ENCODE measurements at places on chromosomes 7 and 10.

DNA sequence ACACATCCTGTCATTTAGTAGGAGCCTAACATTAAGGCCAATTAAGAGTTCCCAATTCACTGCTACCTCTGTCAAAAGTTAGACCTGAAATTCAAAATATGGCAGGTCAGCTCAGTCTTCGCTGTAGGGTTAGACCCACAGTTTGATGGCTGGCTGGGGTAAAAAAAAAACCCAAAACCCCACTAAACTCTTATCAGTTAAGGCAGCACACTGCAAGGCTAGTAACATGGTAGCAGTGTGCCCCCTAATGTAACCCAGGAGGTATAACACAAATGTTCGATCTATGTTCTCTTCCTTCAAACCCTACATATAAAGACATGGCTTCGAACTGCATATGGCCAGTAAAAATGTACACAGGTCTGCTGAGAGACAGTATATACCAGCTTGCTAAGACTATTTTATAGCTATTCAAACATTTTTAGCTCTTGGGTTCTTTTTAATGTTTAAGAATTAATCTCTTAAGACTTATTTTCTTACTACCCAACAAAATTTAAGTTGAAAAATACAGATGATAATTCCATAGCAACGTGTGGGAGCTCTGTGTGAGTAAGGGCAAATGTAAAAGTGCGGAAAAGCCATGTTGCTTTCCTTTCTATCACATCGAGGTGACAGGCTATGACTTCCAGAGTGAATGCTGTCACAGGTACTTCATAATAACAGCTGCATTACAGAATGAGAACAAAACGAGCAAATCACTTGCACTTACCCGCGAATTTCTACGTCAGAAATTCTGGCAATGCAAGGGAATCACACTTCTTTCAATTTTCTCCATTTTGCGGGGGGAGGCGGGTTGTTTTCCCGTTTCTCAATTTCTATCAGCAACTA is 168.4 kb upstream of the IMMP2L start:
- DNase-seq, result peak; percentile 47

DNA sequence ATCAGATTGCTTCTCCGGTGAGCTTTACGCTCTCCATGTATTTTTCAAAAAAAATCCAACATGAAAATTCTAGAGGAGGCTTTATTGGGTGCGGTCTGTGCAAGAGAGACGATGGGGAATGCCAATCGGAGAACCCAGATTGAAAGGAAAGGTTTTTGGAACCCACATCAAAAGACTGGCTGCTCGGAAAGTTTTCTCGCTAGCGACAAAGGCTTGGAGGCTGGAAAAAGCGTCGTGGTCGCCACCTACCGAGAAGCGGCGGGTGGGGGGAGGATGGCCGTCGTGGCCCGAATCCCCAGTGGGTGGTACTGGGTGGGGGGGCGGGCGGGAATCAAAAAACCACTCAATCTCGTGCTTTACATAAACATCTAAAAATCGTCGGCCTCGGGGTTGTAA is 1.1 kb upstream of the GTF2I start:
- no peak for DNase-seq

- peak; percentile 73 for DNase-seq
Measured at GRCh38 chr10:4810092-4810491, 15.9 kb upstream of the AKR1E2 start.

GRCh38 chr7:18532813-18533212 is 37.3 kb downstream of the HDAC9 start:
- no peak for DNase-seq

- peak; percentile 59 for DNase-seq
Measured at GRCh38 chr10:68560186-68560942, at the start of gene TET1. TSS of gene TET1 (plus strand) at chr10:68560337. CDS start at chr10:68572339, 12,002 bp downstream.

DNA sequence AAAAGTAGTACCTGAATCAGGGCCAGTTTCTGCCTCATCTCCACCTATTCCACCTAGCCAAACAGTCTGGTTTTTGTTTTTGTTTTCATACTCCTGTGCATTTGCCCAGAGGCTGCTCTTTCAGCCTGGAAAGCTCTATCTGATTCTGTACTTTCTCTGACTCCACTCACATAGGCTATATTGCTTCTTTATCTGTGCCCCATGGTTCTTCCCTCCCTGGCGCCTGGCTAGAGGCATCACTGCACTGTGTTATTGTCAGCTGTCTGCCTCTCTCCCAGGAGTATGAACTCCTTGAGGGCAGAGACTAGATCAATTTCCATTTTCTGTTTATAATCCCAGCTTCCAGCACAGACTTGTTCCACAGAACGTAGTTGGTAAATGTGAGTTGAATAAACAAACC is 5.1 kb upstream of the LMOD2 start:
- DNase-seq, result no peak

GRCh38 chr7:31123726-31124125 is 71.6 kb downstream of the ADCYAP1R1 start:
- DNase-seq, result no peak

GRCh38 chr7:98703916-98704315 is 86.8 kb downstream of the NPTX2 start:
- DNase-seq, result no peak

DNA sequence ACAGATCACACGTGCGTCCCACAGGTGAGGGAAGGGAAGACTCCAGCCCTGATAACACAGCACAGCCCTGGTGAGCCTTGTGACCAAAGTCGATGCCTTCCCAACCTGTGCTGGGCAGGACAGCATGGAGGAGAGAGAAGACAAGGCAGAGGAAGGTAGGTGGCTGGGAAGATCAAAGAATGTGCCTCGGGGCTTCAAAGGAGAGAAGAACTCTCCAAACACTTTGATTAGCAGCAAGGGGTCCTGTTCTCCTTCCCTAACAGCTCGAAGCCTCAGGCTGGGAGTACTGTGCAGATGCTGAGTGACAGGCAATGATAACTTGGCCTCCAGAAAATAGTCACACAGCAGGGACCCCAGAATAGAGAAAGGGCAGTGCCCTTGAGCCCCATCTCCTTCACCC is 288.5 kb downstream of the TCERG1L start:
- no peak for DNase-seq

- DNase-seq, result no peak
Measured at GRCh38 chr7:82110146-82110840, 333.3 kb downstream of the CACNA2D1 start.

DNA sequence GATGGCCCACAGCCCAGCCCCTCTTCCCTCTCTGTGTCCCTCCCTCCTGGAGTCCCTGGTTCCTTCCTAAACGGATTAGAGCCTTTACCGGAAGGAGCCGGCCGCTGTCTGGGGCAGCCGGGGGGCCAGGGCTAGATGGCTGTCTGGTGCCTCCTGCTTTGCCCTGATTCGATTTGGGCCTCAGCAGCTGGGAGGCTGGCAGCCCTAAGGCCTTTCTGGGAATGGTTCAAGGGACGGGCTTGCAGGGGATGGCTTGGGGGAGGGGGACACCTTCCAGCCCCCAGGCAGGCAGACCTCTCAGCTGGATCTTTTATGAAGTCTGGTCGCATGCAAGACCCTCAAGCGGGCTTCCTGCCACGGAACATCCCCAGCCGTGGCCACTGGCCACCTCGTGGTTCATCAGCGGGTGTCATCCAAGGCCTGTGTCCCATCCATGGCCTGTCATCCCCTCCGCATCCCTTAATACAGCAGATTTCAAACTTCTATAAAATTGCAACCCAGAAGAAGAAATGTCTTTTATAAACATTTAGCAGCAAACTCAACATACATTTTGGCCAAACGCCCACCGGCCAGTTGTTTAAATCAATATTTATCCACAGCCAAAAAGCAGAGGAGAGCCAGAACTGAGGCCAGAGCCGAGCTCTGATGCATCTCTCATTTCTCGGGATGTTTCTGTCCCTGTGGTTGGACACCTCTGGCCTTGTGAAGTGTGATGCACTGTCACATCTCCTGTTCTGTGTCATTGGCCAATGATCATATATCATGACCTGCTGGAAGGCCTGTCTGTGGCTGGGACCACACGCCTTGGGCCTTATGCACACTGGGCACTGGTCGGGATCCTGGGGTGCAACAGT is 52.0 kb downstream of the GTF2IRD1 start:
- DNase-seq, result peak; percentile 74
